ENCODE measurements at places on chromosomes 3 and 15.

DNA sequence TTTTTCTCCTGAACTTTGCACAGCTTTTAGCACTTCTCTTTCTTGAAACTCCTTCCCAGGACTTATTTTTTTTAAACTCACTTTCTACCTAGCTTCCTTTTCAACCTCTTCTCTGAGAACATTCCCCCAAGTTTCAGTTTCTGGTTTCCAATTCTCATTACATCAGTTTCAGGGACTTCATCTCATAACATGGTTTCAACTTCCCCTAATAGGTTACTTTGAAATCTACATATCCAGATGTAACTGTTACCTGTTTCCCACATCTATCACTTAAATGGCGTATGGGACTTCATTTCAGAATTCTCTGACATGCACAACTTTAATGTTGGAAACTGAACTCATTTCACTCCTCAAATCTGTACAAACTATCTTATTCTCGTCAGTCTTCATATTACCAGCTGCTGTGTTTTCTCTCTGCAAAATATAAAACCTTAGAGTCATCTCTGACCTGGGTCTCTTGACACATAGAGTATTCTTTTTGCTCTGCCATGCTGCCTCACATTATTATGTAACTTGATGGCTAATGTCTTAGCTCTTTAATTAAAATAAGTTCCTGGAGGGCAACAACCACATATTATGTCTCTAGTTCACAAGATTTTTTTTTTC is 58.4 kb downstream of the NME9 start:
- DNase-seq = no peak

DNA sequence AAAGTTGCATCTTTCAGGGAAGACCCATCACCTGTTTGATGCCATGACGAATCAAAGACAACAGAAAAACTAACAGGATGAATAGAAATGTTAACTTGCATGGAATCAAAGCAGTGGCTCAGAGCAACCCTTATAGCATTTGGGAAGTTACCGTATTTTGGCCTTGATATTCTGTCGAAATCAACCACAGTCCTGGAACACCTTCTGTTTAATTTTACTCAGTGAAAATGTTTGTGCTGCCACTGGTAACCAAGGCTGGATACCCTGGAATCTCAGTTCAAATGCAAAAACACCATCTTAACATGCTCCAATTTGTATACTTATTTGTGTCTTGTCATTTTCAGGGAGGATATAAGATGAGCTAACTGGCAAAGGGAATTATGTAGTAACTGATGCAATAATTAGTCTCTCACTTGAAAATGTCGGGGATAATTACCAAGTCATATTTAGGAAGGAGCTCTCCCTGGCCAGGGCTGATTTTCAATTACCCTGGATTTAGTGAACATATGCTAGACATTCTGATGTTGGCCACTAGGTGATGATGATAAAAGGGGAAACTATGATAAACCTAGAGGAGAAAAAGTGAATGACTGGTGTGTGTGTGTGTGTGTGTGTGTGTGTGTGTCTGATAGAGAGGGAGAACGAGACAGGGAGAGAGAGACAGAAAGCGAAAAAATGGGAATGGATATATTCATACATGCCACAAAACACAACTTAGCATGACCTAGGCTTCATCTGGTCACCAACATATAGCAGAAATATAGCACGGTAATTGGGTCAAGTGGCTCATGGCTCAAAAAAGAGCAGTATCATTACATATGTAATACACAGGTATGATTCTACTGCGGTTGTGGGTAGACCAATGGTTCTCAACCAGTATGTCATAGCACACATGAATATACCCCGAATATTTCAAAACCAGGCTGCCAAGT is 19.0 kb upstream of the PRICKLE2 start:
- peak; percentile 71 for DNase-seq

GRCh38 chr15:61000276-61000675 is 228.8 kb downstream of the RORA start:
- DNase-seq = no peak

GRCh38 chr3:188578576-188579363 is 424.8 kb downstream of the LPP start:
- DNase-seq = no peak

DNA sequence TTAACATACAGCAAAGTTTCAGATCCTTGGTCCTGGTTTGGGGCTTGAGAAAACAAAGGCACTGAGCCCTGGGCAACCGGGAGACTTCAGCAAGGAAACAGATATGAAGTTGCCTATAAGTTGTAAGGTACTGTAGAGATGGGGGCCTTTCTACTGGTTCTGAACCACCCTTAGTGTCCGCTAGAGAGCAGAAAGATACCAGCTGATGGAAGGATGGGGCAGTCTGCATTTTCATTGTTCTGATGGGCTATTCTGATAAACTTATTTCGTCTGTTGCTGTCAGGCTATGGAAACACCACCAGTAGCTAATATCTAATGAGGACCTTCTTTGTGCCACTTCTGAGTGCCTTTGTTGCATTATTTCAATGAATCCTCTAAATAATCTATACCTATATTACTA is 38.7 kb downstream of the FGD5 start:
- DNase-seq = no peak

DNA sequence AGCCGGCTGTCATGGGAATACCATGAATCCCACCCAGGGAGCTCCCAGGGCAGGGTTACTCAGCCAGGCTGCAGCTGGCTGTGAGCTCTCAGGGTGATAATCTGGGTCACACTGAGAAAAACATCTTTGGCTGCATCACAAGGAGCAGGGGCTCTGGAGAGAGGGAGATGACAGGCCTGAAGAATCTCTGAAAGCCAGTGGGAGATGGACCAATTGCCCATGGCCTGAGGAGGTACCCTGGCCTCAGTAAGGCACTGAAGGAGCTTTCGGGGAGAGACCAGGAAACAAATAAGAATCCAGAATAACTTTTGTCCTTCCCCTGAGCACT is 28.2 kb upstream of the GOLGA6C start:
- no peak for DNase-seq

GRCh38 chr3:28836199-28836598 is 444.7 kb upstream of the RBMS3 start:
- no peak for DNase-seq

DNA sequence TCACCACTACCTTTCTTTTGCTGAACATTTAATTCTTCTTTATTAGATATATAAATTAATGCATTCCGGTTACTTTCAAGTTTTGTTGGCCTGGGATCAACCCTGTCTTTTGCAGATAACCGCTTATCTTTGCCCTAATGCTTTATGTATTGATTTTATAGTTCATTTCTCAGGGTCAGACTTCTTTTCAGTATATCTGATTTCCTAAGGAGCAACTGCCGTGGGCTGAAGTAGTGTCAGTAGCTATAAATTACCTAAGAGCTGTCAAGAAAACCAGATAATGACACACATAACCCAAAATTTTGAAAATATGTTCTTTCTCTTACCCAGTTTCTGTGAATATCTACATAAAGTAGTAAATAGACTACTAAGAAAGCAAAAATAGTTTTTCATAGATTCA is 38.0 kb downstream of the COL6A5 start:
- no peak for DNase-seq

DNA sequence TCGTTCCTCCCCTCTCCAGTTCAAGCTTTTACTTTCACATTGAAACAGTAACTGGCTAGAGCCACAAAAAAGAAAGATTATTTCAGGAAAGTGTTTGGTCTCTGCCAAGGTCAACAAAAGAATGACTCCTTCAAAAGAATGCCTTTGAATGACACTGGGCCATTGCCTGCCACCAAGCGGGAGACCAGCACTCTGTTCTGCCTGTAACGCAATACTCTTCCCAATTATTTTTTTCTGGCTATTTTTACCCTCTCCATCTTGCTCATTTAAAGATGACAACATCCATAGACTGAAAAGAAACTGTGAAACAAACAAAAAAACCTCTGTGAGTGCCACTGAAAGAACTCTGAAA is 37.3 kb downstream of the EHHADH start:
- no peak for DNase-seq

- DNase-seq = peak; percentile 26
These were observed 8.3 kb upstream of the TMEM207 start for GRCh38 chr3:190458040-190458439.

DNA sequence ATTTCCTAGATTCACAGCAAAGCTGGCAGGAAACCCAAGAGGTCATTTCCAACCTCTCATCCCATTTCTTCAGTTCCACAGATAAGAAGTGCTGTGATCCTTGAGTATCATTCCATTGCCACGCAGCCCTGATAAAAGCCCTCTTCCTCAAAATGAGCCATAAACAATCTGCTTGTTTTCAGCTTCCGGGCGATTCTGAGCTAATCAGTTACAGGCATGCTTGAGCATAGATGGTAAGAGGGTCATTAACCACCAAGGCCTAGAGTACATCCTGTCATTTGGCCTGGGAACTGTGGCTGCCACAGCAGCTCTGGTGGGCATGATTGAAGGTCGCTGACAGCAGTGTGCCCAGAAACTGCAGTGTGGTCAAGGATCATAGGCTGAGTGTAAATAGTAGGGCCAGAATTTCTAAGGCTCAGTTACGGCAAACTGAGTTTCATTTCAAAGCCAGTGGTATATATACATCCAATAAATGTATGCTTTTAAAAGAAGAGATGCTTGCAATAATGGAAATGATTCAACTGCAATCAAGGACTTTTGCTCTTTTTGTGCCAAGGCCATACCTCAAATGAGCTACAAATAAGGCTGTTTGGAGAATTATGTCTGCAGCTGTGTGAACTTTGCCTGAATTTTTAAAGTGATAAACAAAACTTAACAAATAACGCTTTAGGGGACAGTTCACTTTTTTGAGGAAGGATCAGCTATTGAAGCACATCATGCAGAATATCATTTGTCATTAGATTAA is 47.3 kb downstream of the P3H2 start:
- DNase-seq = no peak

DNA sequence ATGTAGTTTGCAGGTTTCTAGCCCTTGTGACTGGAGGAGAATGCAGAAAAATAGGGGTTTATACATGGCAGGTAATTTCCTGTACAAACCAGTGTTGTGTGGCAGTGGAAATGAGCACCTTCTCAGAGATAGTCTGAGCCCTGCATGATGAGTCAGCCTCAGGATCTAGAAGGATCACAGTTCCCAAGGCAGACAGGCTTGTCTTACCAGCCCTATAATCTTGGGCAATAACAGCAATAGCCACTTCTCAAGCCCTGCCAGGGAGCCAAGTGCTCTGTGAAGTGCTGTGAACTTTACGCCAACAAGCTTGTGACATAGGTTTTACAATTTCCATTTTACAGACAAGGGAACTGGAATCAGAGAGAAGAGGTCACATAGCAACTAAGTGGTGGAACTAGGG is 89.4 kb downstream of the CD47 start:
- DNase-seq = no peak

- DNase-seq = no peak
These were observed 259.7 kb upstream of the TLE3 start for GRCh38 chr15:70357453-70357852.

GRCh38 chr3:120908795-120909601 is 993 bp downstream of the STXBP5L start:
- no peak for DNase-seq

DNA sequence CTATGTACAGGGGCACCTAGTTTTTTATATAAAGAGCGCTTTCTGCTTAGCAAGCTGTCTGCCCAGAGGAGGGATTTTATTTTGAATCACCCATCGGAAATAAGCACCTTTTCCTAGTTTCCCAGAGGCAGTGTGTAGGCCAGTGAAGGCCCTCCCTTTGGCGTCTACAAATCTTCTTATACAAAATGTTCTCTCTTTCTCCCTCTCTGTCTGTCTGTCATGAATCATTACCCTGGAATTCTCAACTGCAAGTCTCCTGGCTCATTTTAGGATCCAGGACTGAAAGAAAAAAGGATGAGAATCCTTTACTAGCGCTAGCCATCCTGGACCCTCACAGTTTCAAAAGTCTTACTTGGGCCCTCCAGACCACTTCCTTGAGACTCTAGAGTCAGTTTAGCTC is 728.1 kb downstream of the OTOL1 start:
- no peak for DNase-seq

DNA sequence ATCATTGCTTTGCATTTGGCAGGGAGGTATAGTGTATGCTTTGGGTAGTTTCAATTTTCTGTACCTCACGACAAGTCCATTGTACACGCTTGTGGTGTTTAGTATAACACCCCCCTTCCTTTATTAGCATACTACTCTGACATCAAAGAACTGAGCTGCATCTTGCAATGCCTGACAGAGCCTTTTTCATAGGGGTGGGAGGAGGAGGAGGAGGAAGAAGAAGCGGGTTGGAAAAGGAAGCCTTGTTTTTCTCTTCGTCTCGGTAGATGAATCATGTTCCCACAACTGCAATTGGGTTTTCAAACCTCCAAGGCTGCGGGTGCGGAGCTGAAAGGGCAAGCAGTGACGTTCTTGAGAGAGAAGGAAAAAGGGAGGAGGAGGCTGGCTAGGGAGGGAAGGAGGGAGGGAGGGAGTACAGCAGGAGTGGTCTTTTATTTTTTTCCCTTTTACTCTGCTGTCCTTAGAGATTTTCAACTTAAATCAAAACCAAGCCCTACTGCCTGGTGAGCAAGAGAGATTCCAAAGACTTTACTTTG is 175.7 kb downstream of the KLHL25 start:
- no peak for DNase-seq

GRCh38 chr3:177928172-177928873 is 607.9 kb upstream of the KCNMB2 start:
- DNase-seq = peak; percentile 60

DNA sequence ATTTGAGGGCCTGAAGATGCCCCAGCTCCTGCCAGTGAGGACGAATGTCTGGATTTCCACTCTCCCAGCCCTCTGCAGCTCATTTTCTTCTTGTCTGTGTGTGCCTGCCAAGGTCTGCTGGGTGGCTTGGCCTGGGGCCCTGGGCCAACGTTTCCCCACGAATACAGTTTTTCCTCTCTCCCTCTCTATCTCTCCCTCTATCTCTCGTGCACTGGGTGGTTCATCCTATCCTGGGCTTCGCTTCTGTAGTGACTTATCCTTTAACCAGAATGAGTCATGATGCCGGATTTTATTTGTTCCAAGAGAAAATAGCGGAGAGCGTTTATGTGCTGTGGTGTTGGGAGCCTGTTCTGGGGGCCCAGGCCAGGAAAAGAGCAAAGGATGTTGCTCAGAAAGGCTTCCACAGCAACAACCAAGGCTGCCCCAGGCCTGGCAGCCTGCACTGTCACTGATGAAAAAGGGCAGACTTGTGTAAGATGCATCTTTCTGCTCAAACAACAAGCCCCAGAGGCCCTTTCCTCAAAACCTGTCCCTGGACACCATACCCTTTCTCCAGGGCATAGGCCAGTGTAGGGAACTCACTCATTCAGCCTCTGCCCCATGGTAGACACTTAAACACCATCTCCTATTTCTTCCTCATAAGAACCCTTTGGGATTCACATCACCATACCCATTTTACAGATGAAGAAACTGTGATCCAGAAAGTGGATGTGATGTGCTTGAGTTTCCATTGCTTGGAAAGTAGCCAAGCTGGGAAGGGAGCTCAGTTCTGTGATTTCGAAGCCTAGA is 47.3 kb downstream of the ITGA11 start:
- DNase-seq = peak; percentile 69

- DNase-seq = no peak
These were observed 620.8 kb upstream of the MDFIC2 start for GRCh38 chr3:70933105-70933810.

- no peak for DNase-seq
These were observed 745.7 kb downstream of the PDCD6IP start for GRCh38 chr3:34544136-34544535.

DNA sequence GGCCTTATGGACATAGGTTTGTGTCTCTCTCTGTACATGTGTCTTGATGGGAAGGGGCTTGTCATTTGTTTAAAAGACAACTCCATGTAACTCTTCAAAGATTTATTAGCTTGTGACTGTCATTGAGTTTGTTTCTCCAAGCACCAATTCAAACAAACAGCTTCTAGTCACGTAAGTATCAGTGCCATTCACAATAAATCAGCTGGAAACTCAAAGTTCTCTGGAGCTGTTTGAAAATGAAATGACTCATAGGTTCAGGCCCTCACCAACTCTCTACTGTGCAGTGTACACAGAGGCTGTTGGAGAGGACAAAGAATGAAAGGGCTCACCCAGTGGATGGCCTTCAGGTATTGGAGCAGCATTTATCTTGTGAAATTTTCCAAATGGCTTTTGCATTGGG is 476.3 kb downstream of the AGBL1 start:
- DNase-seq = peak; percentile 77
